Body of pancreas (tissue), 4 donors: ENCODE measurements at places on chromosomes 2 and 18.

DNA sequence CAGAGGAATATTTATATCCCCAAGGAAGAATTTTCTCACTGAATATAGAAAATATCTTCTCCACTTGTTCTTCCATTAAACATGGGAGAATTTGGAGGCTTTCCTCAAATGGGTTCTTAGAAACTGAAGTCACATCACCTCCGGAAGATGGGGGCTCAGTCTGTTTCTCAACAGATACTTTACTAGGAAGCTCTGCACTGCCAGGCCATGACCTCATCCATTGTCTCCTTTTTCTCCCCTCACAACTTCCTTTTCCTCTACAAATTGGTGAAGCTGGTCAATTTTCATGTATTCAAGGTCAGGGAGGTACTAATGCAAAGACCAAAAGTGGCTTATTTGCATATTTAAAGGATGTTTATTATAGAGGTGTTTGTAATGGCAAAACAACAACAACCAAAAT, 173.1 kb downstream of the RNF152 start:
- DNase-seq, result no peak

GRCh38 chr18:35582899-35583558, 1.5 kb downstream of the GALNT1 start:
- no peak for DNase-seq

DNA sequence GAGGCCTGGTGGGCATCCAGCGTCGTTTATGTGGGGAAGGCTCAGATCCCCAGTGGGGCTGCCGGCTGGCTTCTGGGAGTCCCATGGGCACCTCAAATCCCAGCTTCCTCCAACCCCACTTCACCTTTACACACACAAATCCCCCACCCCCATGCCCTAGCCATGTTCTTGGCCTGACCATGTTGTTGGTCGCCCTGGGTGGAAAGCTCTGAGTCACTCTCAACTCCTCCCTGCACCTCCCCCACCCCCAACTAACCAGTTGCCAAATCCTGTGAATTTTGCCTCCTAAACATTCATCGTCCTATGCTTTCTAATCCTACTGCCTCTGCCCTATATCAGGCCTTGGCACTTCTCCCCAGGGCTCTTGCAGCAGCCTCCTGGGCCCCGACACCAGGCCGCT, 6.4 kb downstream of the TNS1 start:
- peak; percentile 89 for DNase-seq

GRCh38 chr2:190990132-190990531, 23.8 kb downstream of the STAT1 start:
- no peak for DNase-seq

DNA sequence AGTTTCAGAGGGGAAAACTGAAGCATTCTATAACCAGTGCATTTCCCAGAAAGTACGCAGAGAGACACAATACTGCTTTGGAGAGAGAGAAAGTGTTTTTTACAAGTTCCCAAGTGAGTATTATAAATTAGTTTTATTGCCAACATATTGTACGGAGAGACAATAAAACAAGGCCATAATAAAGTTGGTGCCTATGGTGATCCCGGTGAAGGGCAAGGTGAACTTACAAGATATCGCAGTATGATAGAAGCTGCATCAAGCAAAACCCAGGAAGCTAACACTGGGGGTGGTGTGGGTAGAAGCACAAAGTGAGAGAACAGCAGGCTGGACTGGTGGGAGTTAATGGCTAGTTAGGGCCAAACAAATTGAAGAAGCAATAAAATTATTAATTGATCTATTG, 7.5 kb downstream of the TMSB10 start:
- DNase-seq, result no peak

DNA sequence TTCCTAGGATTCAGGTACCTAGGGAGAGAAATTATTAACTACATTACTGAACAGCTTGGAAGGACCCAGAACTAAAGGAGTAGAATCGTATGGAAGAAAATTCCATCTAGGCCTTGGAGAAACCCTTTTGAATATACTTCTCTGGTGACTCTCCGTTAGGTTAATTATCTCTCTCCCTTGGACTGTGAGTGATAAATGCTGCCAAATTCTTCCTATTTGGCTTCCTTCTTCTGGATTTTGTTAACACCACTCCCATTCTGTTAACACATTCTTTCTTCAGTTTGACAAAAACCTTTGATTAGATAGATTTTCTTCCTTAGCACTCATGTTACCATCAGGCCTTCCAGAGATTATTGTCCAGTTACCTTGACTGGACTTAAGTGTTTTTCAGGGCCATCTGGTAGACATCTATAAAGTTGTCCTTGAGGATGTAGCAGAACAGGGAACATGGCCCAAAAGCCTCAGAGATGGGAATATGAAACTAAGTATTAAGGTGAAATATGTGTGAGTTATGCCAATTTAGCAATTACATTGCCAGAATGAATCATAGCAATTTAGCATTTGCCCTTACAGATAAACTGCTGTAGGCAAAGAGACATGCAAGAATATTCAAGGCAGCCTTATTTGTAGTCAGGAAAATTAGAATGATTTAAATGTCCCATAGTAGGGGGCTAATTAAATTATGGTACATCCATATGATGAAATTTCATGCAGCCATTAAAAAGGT, 6.7 kb downstream of the CYP27A1 start:
- no peak for DNase-seq

DNA sequence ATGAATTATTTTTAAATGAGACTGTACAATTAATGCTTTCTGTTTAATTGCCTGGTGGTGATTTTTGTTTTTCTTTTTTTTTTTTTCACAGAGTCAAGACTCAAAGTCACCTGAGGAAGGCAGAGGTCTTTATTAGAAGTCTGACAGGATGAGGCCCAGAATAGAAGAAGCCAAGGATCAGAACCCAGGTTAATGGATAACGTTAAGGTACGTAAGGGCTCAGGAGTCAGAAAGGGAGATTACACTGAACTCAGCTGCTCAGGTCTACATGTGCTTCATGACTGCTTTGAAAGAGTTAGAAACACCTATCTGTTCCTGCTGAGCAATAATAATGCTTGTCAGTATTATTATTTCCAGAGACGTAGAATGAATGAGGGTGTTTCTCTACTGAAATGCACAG, 196.5 kb downstream of the LRATD1 start:
- no peak for DNase-seq

GRCh38 chr2:150689590-150689989, 202.1 kb upstream of the RND3 start:
- DNase-seq, result no peak

DNA sequence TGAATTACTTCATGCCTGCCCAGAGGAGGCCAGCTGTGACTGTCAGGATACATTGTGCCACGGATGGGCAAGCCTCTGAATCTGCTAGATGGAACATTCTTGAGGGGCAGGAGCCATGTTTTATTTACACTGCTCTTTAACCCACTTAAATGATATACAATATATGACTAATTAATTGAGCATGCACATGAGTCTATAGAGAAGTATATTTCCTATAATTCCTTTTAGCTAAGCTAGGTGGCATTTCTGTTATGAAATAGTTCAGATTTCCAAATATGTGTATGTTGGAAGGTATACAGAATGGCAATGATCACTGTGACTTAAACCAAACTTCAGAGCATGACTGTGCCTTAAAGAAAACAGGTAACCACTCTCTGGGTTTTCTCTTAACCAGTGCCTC, 131.7 kb downstream of the RAB3GAP1 start:
- no peak for DNase-seq

DNA sequence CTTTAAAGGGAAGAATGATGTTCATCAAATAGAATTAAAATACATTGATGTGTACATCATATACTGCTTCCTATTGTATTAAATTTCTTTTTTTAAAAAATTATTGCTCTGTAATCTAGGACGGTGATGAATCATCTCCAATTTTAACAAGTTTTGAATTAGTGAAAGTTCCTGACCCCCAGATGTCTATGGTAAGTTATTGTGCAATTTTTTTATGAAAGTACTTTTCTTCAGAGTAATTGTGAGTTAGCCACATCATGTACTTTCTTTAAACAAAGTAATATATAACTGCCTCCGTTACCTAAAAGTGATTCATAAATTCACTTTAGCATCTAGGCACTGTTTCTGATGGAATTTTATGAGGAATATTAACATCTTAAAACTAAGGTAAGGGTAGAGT, 38.1 kb downstream of the PIK3C3 start:
- no peak for DNase-seq

DNA sequence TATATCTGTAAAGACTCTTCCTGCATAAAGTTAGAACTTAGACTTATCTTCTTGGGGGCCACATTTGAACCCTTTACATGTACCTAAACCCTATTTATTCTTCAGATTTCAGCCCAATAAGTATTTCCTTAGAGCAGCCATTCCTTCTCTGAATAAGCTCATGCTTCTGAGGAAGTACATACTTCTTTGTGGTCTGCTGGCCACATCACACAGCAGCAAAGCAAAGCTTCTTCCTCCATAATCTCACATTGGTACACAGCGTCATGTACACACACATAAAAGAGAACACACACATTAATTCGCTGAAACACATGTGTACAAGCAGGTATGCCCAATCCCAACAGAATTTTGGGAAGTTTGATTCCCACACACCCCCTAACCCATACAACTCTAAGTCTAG, 331.0 kb downstream of the CDH2 start:
- no peak for DNase-seq
